Fibroblast of the conjunctiva (primary cell): ENCODE measurements at places on chromosomes 3 and 15.

GRCh38 chr3:120039642-120040610 lies 54.3 kb downstream of the GSK3B start:
- DNase-seq, result no peak

DNA sequence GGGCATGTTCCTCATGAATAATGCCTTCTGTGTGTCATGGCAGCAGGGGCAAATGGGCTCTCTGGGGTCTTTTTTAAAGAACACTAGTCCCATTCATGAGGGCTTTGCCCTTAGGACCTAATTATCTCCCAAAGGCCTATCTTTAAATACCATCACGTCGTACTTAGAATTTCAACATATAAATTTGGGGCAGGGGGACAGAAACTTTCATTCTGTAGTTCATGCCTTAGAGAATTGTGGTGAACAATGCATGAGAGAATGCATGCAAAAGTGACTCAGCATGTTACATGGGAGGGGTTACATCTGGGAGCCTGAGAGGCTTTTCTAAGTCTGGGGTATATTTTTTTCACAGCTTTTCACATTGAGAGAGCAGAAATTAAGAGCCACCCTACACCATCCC lies 208.5 kb upstream of the ROPN1 start:
- no peak for DNase-seq

DNA sequence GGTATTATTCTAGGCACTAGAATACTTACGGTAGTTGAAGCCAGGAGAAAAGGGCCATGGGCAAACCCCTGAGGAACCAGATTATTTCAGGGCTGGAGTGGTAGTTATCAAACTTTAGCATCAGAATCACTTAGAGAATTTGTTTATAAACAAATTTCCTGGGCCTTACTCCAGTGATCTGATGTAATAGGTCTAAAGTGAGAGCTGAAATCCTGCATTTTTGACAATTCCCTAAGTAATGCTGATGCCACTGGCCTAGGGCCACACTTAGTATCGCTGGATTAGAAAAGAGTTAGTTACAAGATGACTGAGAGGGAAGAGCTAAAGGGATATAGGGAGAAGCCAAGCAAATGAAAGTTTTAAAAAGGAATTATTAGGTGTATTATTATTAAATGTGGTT lies 412.5 kb upstream of the THRB start:
- no peak for DNase-seq

GRCh38 chr3:124584552-124585391 lies 145.5 kb upstream of the UMPS start:
- no peak for DNase-seq

GRCh38 chr15:41935566-41936020 lies 36.8 kb downstream of the EHD4 start:
- no peak for DNase-seq

- DNase-seq, result no peak
These were observed 19.5 kb downstream of the SHF start for GRCh38 chr15:45168286-45168685.

GRCh38 chr15:40081691-40082194 lies 26.9 kb downstream of the BMF start:
- DNase-seq, result peak; percentile 52

GRCh38 chr15:31301673-31301990 lies 25.0 kb upstream of the KLF13 start:
- no peak for DNase-seq

GRCh38 chr15:31268911-31269784 lies 57.5 kb upstream of the KLF13 start:
- no peak for DNase-seq

- DNase-seq, result no peak
These were observed 93.5 kb downstream of the ZIC4 start for GRCh38 chr3:147312786-147313280.

GRCh38 chr15:36130641-36131310 lies 448.6 kb upstream of the CDIN1 start:
- DNase-seq, result no peak

DNA sequence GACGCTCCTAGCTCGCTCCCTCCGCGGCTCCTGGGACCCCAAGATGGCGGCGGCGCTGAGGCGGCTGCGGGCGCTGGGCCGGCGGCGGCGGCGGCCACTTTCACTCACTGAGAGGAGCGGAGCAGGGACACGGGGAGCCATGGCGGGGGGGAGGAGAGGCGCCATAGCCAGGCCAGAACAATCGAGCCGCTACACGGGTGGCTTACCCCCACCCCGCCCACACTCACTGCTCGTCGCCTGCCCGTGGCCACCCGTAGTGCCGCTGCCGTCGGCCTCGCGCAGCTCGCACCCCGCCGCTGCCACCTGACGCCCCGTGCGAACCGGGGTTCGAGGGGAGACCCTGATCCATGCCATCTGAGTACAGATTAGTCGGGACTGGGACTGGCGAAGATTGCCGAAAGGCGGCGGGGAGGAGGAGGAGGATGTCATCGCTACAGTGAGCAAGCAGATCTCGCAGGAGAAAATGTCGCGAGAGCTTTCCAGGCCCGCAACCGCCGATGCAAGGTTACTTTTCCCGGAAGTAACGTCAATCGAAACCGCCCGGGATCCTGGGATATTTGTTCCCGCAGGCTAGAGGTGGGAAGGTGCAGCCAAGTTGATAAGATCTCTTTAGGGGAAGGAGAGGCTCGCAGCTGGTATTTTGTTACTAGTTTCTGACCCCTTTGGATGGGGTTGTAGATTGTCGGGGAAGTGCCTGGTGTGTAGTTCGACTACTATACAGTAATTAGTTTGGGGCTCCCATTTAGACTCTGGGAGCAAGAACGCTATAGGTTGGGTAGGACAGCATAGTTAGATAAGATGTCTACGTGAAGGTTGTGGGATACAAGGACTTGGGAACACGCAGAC lies at the start of gene INO80:
Gene INO80 (minus strand): TSS at position 165 of the 846 bp plus-strand sequence. CDS start 19,970 bp downstream, outside the sequence.
- DNase-seq, result peak; percentile 96

- no peak for DNase-seq
These were observed 3.9 kb downstream of the CHST2 start for GRCh38 chr3:143123353-143123984.

GRCh38 chr3:23264413-23264812 lies 61.3 kb downstream of the UBE2E2 start:
- DNase-seq, result peak; percentile 32

GRCh38 chr3:146221276-146221675 lies 29.6 kb downstream of the PLSCR4 start:
- DNase-seq, result no peak

GRCh38 chr3:53104762-53105161 lies 25.5 kb downstream of the RFT1 start:
- no peak for DNase-seq

GRCh38 chr3:22981166-22981565 lies 222.0 kb upstream of the UBE2E2 start:
- no peak for DNase-seq

- DNase-seq, result no peak
These were observed 13.2 kb downstream of the MEGF11 start for GRCh38 chr15:66240240-66240794.

DNA sequence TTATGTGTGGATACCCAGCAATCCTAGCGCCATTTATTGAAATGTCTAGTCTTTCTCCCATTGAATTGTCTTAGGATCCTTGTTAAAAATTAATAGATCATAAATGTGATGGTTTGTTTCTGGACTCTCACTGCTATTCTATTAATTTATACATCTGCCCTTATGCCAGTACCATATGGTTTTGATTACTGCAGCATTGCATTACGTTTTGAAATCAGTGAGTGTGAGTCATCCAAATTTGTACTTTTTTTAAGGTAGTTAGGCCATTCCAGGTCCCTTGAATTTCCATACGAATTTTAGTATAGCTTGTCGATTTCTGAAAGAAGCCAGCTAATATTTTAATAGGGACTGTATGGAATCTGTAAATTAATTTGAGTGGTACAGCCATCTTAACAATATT lies 648.6 kb upstream of the ZNF385D start:
- DNase-seq, result peak; percentile 78

DNA sequence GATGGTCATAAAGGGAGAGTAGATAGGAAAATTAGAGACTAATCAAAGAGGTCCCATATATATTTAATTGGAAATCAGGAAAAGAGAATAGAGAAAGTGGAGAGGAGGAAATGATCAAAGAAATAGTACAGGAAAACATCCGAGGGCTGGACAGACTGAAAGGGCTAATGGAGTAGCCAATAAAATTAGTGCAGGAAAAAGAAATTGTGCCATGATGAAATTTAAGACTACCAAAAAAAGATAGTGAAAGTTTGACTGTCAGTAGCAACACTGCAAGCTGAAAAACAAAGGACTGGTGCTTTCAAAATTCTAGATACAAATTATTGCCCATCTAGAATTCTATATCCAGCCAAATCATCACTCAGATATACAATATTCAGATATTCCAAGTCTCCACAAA lies 36.3 kb downstream of the SLC27A2 start:
- DNase-seq, result no peak

GRCh38 chr3:112013058-112013783 lies 14.5 kb downstream of the TAGLN3 start:
- peak; percentile 72 for DNase-seq

- DNase-seq, result no peak
These were observed 144.6 kb downstream of the NUP210 start for GRCh38 chr3:13275376-13276005.

- DNase-seq, result no peak
These were observed 20.2 kb upstream of the SCN5A start for GRCh38 chr3:38669668-38670067.

DNA sequence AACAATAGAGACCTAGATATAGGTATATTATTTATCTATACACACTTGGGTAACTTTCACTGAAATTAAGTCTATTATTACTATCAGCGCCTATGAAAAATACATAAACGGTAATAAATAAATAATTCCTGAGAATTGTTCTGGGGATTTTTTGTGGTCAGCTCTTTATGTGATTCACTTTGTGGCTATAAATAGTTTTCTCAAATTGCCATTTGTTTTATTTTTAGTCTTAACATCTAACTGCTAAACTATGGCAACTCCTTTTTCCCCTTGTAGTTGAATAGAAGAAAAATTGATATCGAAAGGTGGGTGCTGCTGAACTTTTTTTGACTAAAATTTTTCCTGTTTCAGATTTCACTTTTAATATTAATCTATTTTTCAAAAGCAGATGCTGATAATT lies 189.0 kb downstream of the VGLL3 start:
- no peak for DNase-seq

DNA sequence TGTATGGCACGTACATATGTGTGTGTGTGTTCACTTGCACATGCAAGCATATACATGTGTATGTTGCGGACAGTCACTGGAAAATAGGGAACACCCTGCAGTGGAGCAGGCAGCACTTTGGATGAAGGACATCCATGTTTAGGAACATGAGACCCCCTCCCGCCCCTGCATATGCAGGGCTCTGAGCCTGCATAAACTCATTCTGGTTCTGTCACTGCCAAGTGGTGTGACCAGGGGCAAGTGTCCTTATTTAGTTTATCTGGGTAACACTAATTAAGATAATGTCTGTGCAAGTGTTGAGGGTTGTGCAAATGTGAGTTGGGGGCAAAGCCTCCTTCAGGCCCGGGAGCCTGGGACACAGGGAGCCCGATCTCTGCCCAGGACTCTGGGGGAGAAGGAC lies 105.7 kb downstream of the CORO2B start:
- no peak for DNase-seq

DNA sequence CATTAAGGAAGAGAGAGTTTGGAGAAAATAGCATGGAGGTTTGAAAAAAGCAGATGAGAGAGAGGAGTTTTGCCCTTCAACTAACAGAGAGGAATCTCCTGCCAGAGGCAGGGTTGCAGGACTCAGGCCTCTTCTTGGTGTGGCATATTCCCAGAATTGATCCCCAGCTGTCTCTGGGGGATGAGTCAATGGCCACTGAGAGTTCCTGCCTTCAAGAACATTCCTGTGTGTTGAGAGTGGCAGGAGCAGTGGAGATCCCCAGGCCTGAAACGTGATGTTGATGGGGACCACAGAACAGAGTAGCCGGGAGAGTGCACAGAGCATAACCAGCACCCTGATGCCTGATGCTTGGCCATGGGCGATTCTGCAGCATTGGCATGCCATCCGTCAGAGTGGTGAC lies 348.4 kb upstream of the THBS1 start:
- peak; percentile 18 for DNase-seq

DNA sequence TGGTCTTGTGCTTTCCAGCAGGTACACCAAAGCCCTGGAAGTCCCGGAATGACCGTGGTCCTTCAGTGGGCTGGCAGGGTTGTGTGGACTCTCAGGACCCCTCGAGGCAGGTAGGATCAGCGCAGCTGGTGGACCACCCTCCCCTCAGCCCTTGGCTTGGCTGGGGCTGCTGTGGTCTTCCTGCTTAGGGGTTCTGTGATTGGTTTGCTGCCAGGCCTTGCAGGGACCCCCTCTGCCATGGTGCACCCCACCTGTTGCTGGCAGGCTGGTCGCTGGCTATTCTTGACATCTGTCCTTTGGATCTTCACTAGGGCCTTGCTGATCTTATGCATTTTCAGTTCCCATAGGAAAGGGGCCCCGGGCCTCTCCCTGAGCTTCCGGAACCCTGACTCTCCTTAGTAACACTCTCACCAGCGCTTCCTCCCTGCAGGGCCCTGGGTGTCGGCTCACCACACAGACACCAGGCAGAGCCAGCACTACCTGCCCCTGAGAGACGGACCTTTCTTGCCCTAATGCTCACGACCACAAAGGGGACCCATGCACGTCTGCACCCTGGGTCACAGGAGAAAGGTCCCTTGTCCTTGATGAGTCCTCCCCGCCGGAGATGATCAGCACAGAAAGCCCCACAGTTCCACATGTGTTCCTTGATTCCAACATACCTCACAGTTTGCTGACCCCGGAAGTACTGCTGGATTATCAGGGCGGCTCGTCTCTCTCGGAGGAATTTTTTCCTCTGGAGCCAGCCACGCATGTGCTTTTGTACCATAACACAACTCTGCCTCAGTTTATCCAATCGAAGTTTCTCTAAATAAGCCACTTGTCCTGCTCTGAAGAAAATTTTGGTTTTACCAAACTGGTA lies 51.7 kb downstream of the MYO5C start:
- no peak for DNase-seq

GRCh38 chr3:126117786-126118185 lies 33.9 kb upstream of the SLC41A3 start:
- no peak for DNase-seq

- DNase-seq, result no peak
These were observed 38.2 kb downstream of the NBEAL2 start for GRCh38 chr3:47017504-47018268.

DNA sequence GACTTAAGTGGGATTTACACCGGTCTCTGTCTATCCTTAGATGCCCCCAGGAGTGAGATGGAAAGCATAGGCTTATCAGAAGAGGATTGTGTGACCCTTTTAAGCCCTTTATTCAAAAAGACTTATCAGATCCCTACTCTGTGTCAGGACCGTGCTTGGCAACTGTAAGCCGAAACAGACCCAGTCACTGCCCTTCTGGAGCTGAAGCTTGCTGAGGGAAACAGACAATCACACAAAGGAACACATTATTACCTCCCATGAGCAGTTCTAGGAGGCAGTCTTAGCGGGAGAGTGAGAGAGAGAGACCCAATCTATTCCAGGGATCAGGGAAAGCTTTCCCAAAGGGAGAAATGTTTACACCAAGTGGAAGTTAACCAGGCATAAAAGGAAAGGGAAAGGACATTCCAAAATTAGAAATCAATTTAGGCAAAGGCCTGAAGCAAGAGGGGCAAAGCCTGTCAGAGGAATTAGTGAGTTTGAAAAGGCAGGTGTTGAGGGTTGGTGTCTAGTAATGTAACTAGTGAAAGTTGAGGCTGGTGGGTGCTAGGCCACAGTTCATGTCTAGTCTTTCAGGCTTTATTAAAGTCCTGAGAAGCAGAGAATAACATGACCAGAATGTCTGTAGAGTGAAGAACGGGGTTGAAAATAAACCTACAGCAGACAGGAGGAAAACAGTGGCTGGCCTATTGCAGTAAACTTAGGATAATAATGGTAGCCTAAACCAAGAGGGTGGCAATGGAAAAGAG lies 86.7 kb downstream of the THBS1 start:
- no peak for DNase-seq

GRCh38 chr3:56061279-56061626 lies 407.0 kb downstream of the ERC2 start:
- DNase-seq, result no peak
